ENCODE measurements at places on chromosomes 11 and 22.

DNA sequence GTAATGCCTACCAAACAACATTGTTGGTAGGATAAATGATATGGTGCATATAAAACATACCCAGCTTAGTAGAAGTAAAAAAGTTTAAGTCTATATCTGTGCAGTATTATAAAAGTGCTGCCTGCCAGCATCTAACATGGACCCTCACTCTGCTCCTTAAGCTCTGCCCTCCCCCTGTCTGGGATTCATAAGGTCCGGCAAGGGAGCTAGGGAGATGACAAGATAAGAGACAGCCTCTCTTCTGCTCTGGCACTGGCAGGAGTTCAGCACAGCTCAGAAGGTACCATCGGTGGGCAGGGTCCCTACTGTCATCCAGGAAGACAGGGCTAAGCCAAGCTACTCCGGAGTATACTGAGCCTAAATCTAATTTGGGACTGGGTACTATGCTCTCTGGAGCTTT, 42.8 kb downstream of the TRIM66 start:
- no peak for DNase-seq

GRCh38 chr11:78199653-78200015, 10.9 kb downstream of the USP35 start:
- no peak for DNase-seq

DNA sequence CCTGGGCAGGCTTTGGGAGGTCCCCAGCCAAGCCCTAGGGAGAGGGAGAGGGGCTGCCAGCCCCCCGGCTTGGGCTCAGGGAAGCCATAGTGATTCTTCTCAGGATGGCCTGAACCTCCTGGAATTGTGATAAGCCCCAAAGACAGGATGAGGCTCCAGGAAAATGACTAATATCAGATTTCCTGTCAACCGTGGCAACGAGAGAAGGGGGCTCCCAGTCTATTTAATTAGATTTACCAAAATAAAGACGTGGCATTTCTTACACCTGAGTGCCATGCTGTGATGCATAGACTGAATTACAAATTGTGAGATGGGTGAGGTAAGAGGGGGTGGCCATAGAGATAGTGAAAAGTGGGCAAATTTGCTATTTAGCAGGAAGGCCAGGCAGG, 20.4 kb downstream of the SERPINH1 start:
- no peak for DNase-seq

GRCh38 chr11:61718046-61718531, 34.3 kb upstream of the MYRF start:
- no peak for DNase-seq

DNA sequence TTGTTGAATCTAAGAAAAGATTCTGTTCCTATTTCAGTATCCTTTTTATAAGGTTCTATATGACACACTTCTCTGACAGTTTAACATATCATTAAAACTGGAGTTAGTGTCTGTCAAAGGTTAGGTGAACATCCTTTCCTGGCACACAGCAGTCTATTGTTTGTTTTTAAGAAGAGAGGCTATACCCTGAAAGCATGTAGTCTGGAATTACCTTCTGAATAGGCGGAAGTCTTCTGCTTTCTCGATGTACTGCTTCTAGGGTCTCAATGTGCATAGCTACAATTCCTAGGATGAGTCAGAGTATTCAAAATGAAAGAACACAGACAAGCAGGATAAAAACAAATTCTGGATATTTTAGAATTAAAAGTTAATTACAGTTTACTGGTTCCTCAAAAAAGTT, 188.6 kb downstream of the SWAP70 start:
- DNase-seq: no peak

DNA sequence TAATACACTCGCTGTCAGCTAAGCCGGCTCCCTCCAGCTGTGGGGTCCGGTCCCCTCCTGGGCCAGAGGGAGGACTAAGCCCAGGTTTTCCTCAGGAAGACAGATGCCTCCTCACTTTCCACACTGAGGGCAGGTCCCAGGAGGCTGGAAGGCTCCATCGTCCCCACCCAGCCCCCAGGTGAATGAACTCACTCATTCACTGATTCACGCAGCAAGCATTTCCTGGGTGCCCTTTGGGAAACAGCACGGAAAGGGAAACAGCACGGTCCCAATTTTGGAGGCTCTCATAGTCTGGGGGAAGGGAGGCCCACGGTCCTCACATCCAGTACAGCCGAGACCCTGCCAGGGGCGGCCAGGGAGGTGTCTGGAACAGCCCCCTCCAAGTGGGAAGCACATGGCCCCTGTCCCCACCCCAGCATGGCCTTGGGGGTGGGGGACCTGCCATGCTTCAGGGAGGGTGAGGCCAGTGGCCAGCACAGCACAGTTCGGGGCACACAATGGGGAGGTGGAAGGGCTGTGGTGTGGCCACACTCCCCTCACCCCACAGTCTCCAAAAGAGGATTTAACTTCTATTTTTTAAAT, 9.3 kb upstream of the TH start:
- no peak for DNase-seq

- DNase-seq: no peak
Observed at GRCh38 chr11:82683029-82683428, 50.6 kb downstream of the FAM181B start.

DNA sequence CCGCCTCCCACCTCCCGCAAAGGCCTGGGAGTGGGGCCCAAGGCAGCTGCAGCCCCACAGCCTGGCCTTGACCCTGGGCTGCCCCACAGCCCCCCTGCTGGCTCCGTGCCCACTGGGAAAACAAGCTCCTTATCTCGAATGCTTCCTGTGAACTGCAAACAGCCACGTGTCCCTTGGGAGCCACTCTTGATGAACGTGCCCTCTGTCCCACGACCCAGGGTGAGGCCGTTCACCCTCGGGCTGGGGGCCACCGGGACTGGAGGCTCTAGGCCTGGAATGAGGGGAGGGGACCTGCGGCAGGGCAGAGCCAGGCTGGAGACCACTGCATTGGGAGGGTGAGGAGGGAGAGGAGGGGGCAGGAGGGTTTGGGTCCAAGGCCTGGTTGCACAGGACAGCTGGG, 9.5 kb downstream of the H19 start:
- DNase-seq: no peak

GRCh38 chr11:123247496-123247799, 52.4 kb upstream of the CLMP start:
- no peak for DNase-seq

GRCh38 chr11:123364080-123364479, 66.0 kb upstream of the GRAMD1B start:
- no peak for DNase-seq

Measured in AG04449 (cell line).